ENCODE measurements at places on chromosomes 3 and 15.

- no peak for DNase-seq
Measured at GRCh38 chr15:25858952-25859760, 4.0 kb downstream of the ATP10A start.

GRCh38 chr3:105504440-105504951 lies 137.8 kb downstream of the ALCAM start:
- no peak for DNase-seq

GRCh38 chr3:150723946-150724345 lies 20.2 kb upstream of the ERICH6 start:
- DNase-seq = no peak

GRCh38 chr15:93017526-93017925 lies 71.5 kb downstream of the RGMA start:
- DNase-seq = no peak

DNA sequence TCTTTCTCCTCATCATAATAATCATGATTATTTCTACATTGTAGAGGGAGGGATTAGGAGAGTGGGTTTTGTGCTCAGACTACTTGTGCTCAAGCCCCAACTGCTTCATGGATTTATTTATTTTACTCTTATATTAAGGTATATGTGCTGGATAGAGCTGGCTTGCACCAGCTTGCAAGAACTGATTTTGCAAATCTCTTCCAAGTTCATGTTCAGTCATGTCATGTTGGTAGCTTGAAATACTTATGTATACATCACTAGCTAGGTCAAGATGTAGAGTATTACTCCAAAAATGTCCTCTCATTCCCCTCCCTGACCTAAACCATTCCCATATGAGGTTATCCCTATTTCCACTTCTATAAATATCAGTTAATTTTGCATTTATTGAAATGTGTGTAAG lies 293.9 kb upstream of the RBMS3 start:
- DNase-seq = no peak

DNA sequence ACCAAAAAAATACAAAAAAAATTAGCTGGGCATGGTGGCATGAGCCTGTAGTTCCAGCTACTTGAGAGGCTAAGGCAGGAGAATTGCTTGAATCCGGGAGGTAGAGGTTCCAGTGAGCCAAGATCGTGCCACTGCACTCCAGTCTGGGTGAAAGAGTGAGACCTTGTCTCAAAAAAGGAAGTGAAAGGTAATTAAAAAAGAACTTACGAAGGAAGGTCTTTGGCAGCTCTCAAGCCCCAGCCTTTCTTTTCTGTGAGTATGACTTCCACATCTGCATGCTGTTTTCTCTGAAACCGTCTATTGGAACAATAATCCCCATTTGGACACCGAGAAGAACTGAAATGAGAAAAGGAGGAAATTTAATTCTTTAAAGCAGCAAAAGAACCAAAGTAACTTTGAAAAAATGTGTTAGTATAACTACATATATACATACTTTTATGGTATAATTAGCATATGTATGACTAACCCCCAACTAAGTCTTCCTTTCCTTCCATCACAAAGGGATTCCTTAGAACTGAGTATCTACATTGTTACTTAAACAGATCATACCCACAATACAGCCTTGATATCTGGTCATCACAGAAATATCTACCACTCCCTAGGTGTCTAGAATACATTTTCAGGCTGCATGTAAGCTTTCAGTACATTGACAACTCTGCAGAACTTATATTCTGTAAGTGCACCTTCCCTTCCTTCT lies 50.1 kb downstream of the SETD2 start:
- no peak for DNase-seq

- DNase-seq = peak; percentile 35
Measured at GRCh38 chr3:54427941-54428871, 305.9 kb downstream of the CACNA2D3 start.

DNA sequence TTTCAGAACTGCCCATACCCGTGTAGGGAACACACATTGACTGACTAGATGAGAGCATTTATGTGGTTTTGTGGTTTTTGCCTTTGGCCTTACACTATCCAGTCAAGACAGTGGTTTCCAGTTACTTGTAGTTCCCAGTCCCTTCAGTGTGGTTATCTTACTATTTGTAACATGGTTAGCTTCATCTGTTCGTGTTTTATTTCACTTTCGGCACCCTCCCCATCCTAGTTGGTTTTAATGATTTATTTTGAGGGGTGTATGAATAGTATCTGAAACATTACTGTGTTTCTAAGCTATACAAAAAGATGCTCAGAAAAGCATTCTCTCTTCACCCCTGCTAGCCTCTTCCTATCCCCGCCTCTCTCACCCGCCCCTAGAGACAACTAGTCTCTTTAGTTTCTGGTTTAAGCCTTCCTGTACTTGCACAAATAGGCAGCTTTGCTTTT lies 14.1 kb downstream of the LYSMD4 start:
- no peak for DNase-seq

GRCh38 chr3:172511783-172512762 lies 11.2 kb downstream of the TNFSF10 start:
- no peak for DNase-seq

- DNase-seq = no peak
Measured at GRCh38 chr15:43489191-43489590, 3.8 kb downstream of the TP53BP1 start.

- DNase-seq = no peak
Measured at GRCh38 chr3:50327129-50327528, 894 bp downstream of the TUSC2 start.

DNA sequence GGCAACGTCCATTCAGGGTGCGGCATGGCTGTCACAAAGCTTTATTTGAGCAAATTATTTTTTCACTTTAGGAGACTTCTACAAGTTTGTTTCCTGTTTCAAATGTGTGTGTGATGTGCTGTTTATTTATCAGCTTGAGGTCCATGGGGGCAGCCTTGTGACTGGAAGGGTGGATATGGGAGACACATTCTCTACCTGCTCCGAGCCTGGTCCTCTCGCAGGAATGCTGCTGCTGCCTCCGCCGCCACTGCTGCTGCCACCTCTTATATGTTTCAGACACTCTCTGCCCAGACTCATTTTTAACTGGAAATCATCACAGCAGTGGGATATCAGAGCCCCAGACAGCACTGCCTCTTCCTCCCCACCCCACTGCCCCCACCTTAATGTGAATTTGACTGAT lies 83.5 kb upstream of the PXYLP1 start:
- DNase-seq = no peak

- no peak for DNase-seq
Measured at GRCh38 chr15:101016581-101016980, 97.4 kb downstream of the LRRK1 start.

- no peak for DNase-seq
Measured at GRCh38 chr3:48428088-48428571, 1.8 kb downstream of the PLXNB1 start.

GRCh38 chr15:69011641-69012040 lies 2.9 kb upstream of the NOX5 start:
- DNase-seq = no peak

GRCh38 chr3:15284121-15284889 lies 48.1 kb downstream of the SH3BP5 start:
- DNase-seq = no peak

DNA sequence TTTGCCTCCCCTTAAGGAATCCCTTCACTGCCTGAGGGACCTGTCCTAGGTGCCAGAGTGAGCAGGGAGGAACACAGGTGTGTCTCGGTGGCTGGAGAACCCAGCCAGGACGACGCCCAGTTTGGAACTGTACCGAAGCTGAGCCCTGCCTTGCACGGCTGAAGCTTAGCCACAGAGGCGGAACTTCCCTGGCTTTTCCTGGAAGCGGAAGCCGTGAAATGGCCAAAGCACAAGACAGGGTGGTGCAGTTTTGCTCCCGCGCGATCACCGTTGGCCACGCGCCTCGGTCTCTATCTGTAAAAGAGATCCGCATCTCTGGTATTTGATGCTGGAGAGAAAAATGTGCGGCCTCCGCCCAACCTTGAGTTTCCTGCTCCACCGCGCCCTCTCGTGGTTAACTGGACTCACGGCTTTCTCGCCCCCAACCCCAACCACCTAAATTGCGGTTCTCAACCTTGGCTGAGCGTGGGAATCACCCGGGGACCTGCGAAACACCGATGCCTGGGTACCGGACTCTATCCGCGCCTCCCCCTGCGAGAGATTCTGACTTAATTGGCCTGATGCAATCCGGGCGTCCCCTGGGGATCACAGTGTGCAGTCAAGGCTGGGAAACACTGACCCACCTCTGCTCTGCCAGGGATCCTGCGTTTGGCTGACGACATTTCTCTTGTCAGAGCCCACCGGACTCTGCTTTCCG lies 70.7 kb upstream of the ABHD2 start:
- peak; percentile 67 for DNase-seq

- DNase-seq = no peak
Measured at GRCh38 chr15:89803941-89804800, 10.5 kb downstream of the ANPEP start.

DNA sequence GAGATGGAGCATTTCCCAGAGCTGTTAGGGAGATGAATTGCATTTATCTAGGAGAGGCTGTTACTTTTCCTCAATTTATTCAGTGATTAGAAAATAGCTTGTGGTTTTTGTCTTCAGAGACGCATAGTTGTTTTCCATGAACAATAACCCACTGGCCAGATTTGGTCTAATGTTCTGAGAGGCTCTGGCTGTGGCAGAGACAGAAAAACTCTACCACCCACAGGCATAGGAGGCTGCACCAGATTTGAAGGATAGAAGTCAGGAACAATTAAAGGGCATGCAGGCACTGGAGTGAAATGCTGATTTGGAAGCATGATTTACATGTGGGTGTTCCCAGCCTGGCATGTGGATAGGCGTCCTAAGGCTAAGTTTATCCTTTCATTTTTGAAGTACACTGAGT lies 143.5 kb downstream of the NFKBIZ start:
- DNase-seq = no peak
